Ecto neural progenitor cell (in vitro differentiated cells): ENCODE measurements at places on chromosomes 4 and X.

DNA sequence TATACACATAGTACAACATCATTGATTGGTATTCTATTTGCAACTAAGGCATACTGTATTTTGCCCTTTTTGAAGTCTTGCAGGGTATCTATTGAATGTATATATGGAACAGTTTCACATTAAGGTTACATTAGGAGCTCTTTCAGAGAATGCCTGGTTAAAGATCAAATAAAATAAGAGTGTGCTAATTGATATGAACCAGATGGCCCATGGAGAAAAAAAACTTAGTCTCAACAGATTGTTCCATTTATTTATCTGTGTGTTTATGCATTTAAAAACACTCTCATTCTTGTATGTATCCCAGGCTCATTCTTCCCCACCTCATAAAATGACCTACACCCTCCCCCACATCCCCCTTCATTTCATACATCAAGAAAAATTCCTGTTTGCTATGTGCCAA is 35.2 kb upstream of the GRIA2 start:
- DNase-seq = no peak

DNA sequence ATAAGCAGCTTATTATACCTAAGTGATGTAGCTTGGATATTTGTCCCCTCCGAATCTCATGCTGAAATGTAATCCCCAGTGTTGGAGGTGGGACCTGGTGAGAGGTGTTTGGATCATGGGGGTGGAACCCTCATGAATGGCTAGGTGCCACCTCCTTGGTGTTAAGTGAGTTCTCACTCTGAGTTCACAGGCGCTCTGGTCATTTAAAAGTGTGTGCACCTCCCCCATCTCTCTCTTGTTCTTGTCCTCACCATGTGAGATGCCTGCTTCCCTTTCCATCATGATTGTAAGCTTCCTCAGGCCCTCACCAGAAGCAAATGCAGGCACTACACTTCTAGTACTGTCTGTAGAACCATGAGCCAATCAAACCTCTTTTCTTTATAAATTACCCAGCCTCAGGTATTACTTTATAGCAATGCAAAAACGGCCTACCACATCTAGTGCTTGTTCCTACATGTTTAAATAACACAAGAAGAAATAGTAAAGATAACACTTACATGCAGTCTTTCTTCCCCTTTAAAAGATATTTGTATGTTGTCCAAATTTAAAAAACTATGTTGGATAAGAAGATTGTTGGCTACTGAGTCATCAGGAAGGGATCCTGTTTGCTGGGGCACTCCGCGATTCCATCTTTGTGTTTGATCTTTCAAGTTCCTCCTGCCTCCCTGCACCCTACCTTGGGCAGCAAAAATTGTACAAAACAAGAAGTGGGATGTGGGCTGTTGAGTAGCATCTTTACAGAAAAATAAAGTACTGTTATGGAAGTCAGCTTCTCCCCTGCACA is 29.7 kb downstream of the PPP1R2C start:
- DNase-seq = no peak

GRCh38 chr4:174387143-174387542 is 103.4 kb downstream of the CEP44 start:
- DNase-seq = no peak

DNA sequence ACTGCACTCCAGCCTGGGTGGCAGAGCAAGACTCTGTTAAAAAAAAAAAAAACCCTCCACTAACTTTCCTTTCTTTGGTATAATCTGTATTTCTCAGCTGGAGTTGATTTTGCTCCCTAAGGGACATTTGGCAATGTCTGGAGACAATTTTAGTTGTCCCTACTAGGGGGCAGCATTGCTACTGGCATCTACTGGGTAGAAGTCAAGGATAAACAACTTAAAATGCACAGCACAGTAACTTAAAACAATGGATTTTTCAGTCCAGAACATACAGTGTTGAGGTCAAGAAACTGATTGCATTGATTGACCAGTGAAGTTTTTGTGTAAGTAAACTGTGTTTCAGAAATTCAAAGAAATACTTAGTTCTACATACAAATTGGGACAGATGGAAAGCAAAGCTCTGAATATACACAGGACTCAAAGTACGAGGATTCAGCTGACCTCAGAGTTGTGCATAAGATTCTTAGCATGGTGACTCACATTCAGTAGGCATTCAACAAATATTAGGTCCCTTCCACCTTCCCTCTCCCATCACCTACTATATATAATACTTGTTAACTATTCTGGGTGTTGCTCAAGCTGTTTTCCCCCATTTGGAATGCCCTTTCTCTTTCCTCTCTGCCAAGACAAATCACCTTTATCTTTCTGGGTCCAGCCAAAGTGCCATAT is 8.8 kb downstream of the DDX53 start:
- no peak for DNase-seq

DNA sequence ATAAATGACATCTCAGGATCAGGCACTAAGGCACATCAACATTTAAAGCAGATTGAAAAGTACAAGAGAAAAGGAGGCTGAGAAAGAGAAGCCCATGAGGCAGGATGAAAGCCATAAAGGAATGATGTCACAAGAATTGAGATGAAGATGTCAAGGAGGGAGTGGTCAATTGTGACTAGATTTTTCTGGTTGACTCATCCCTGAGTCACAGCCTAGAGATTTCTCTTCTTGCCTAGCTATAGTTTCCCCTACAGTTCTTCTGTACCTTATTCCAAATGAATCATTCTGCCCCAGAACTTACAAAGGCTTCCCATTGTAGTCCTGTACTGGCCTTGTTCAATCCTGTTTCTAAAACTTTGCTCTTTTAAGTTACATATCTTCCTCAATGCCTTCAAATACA is 3.4 kb upstream of the USP53 start:
- DNase-seq = no peak

- DNase-seq = no peak
Measured at GRCh38 chr4:108427946-108428485, 192.4 kb upstream of the RPL34 start.

DNA sequence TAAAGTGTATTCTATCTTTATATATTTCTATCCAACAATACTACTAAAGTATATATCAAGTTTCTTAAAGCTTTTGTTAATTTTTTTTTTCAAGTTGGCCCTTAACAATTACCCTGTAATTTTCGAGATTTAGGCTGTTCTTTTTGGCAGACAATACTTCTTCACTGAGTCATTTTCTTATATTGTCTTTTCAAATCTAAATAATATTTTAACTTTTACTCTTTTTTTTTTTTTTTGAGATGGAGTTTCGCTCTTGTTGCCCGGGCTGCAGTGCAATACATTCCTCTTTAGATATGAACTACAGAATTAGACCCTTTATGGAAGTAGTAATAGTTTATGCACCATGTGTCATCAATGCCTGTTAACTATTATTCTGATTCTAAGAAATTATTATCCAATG is 120.7 kb downstream of the GLRA3 start:
- DNase-seq = no peak
